ENCODE measurements at places on chromosomes 13 and 19.

DNA sequence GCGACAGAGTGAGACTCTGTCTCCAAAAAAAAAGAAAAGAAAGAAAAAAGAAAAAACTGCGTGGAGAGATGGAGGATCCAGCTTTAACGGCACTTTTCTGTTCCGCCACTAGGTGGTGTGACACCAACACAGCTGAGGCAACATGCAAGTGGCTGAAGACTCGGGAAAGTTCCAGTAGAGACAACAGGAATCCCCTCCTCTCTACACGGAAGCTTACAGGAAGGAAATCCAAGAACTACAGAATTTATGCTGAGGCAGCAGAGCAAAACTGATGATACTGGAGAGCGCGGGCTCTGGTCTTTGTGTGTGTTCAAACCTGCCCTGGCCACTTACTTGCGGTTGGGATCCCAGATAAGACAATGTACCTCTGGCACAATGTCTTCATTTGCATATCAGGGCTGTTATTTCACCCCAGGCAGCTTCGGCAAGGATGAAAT, 9.9 kb downstream of the RANBP3 start:
- DNase-seq: peak; percentile 76

DNA sequence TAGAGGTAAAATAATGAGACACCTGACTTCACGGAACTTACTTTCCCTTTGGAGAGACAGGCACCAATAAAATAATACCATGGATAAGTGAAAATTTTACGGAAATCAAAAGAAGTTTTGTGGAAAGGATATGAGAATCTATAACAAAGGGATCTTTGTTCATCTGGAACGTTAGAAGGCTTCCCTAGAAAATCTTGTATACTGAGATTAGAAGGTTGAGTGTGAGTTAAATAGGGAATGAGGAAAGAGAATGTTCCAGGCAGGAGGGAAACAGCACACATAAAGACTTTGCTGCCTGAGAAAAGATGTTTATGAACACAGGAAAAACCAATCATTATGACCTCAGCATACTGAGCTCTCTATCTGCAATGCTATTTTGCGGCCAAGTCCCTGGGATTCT, 19.6 kb upstream of the RAP2A start:
- no peak for DNase-seq

DNA sequence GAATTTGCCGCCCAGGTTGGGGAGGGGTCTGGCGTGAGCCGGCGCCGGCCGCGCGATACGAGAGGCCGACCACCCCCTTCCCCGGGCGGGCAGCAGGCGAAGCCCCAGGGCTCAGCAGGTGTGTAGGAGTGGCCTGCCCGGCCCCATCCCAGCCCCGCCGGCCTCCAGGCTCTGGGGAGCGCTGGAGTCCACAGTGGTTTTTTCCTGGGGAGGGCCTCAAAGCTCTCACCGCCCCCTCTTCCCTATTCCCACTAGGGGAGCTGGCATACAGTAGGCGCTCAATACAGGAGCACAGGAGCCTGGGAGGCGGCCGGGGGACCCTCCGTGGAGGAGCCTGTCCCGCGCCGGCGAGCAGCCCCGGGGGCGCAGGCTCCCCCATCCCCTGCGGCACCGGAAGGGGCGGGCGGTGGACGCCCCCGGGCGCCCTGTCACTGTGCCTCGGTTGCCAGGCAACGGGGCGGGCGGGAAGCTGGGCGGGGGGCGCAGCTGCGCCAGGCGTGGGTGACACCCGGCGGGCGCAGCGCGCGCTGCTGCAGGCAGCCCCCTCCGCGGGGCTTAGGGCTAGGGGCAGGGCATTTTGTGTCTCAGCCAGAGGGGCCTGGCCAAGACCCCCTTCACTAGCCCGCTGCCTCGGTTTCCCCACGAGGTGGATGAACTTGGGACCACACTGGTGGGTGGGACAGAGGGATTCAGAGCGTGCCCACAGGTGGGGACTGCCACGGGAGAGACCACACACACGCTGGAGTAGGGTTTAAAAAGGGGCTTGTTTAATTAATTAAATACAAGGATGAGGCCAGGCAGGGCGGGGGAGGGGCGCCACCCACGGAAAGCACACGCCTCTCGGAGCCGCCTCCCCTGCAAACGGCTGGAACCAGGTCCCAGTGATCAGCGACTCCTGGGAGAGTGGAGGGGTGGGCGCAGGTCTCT, 3.6 kb upstream of the REXO1 start:
- DNase-seq: no peak

DNA sequence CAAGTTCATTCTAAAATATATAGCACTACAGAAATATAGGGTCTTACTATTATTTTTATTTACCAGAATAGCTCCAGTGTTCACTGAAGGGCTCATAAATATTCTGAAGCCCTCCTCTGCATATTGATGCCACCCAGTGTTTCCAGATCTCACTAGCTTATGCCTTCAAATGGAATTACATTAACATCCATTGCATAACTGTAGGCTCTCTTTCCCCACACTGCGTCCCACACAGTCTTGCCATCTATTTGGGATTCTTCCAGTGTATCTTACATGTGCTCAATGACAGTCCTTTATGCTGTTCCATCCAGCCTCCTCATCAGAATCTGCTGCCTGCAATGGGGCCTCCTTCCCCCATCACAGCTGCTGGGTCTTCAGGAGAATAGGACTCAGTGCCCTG, 137.2 kb downstream of the CYSLTR2 start:
- peak; percentile 30 for DNase-seq

- DNase-seq: peak; percentile 32
These were observed 7.3 kb upstream of the INAFM1 start for GRCh38 chr19:47267350-47267759.

- DNase-seq: peak; percentile 10
These were observed 23.0 kb downstream of the PPP1R37 start for GRCh38 chr19:45115809-45116615.

DNA sequence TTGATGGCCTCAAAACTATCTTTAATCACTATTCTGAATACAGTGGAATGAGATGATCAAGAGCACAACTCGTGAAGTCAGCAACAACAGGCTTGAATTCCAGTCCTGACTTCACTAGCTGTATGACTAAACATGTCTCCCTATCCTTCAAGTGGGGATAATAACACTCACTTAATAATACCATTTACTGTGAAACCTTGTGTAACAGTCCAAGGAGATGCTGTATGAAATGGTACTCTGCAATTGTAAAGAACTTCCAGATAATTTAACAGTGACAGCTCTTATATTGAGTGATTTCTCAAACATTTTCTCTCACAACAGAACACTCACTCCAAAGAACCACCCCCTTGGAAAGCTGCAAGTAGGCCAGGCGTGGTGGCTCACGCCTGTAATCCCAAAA, 823.1 kb downstream of the DIAPH3 start:
- no peak for DNase-seq

- DNase-seq: peak; percentile 64
These were observed 213.1 kb upstream of the TMTC4 start for GRCh38 chr13:100887729-100888151.

GRCh38 chr19:13856497-13856896, 20.4 kb upstream of the NANOS3 start:
- no peak for DNase-seq

- DNase-seq: no peak
These were observed 157.4 kb downstream of the MZT1 start for GRCh38 chr13:72570019-72570418.

- DNase-seq: no peak
These were observed 890.1 kb upstream of the PCDH20 start for GRCh38 chr13:62305756-62306155.

DNA sequence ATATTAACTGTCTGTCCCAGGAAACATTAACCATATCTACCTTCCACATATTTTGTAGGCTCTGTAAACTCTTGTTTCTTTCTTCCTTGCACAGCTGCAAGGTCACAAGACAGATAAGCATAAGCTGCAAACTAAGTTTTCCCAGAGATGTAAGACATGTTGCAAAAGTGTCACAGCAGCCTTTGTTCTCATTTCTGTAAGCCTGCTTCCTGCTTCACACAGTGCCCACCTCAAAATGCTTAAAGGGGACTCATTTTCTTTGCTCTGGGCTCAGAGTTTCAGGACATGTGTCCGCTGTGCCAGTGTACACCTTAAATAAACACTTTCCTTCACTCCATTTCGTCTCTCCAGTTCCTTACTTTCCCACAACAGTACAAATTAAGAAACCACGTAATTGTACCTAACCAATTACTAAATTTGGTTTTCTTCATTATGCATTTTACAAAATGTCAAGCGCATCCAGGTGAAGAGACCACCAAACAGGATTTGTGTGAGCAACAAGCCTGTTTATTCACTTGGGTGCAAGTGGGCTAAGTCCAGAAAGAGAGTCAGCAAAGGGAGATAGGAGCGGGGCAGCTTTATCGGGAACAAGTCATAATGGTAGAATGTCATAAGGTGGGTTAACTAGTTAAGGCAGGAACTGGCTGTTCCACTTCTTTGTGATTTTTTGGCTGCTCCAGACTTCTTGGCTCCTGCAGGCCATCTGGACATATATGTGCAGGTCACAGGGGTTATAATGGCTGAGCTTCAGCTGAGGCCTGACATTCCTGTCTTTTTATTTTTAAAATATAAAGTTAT, 12.7 kb upstream of the ZNF431 start:
- no peak for DNase-seq

GRCh38 chr19:54160182-54160811, 776 bp upstream of the LENG1 start:
- no peak for DNase-seq

DNA sequence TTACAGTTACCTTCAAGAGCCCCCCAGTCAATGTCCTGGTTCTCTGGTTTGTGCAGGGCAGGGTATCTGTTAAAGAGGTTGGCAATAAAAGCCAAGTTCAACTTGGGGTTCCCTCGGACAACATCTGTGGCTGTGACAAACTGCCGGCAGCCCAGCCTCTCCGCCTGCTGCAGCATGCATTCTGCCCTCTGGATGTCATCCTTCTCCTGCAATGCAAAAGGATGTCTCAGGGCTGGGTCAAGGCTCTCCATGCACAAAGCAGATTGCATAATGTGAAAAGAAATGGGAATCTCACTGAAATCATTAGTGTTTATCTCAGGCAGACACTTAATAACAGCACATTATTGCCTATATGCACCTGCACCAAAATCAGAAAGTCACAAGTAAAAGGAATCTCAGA, 35.1 kb downstream of the LCP1 start:
- peak; percentile 10 for DNase-seq

DNA sequence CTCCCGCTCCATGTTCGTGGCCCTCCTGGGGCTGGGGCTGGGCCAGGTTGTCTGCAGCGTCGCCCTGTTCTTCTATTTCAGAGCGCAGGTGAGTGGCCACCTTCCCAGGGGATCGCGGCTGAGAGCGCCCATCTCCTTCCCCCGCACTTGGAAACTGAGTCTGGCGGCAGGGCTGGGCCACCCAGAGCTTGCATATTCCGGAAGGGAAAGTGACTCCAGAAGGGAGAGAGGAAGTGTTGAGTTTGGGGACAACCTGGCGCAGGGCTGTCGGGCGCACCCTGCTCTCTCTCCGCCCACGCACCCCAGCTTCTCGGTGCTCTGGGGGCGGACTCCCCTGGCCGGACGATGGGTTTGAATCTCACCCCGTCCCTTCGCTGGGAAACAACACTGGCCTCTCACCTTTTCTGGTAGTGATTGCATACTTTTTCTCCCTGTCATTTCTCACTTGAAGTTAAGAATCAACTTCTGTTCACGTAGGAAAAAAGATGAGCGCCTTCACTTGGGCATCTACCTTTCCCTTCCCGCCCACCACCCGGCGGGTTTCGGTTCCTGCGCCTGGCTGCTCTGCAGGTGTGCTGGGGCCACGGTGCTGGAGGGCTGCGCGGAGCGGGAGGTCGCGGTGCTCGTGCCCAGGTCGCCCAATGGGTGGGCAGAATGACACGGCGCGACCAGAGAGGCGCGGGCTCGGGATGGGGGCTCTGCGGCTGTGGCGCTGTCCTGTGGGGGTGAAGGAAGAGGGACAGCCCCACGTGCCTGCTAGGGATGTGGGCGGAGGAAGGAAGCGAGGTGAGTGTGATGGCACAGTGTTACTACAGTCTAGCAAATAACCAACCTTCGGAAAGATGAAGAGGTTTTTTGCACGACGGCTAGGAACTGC, 721 bp downstream of the TNFSF11 start:
- DNase-seq: no peak

DNA sequence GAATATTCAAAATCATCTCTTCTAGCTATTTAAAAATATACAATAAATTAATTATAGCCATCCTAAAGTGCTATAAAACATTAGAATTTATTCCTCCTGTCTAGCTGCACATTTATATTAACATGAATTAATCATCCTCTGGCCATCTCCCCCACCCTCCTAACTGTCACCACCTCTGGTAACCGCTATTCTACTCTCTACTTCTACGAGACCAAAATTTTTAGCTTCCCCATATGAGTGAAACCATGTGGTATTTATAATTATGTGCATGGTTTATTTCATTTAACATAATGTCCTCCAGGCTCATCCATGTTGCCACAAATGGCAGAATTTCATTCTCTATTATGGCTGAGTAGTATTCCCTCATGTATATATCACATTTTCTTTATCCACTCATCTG, 265.2 kb downstream of the COG6 start:
- DNase-seq: no peak

DNA sequence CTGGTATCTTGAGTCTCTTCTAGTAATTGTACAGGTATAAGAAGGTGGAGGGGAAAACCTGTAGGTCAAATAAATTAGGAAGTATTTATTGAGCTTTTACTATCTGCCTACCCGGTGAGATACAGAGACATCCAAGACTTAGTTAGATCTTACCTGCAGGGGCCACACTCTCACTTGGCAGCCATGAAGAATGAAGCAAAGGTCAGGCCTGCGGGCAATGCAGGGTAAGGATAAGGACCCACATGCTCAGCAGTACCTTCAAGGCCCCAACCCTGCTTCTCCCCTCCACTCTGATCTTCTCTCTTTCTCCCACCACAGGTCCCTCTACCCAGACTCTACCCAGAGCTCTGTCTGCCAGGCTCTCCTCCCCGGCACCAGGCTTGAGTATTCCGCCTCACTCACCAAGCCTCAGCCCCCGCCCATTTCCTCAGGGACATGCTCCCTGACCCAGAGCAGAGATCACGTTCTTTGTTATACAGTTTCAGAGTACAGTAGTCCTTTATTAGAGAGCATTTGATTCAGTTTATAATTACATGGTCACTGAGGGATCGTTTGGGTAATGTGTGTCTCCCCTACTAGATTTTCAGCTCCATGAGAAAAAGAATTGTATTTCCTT, 18.9 kb upstream of the CLDN10 start:
- no peak for DNase-seq

Measured in fibroblast of gingiva (primary cell).